Transverse colon (tissue), 4 donors: ENCODE measurements at places on chromosomes 16 and 17. TPM values are rescaled to one million over a fixed set of nuclear protein-coding genes. Genes with fewer than 3 reads are reported as not detected.
A peak's percentile ranks its signal among the peaks of the same experiment; 100 is the strongest.

GRCh38 chr16:68233835-68234187 lies 2.1 kb downstream of the ESRP2 start:
- H3K4me3 ChIP-seq: no peak overlapping the region
- H3K4me1 ChIP-seq: peaks cover 35% of the 10 kb centered on the region
- peak overlapping the region; percentile 94 for H3K27ac ChIP-seq
- no peaks in the 10 kb centered on the region for H3K27me3 ChIP-seq
- no peak for DNase-seq

GRCh38 chr17:37117373-37118142 lies 168.8 kb downstream of the AATF start:
- no peak for DNase-seq
- no peak overlapping the region for H3K27ac ChIP-seq
- no peaks in the 10 kb centered on the region for H3K4me1 ChIP-seq

GRCh38 chr16:19463468-19464315 lies 46.0 kb downstream of the TMC5 start:
- no peak overlapping the region for H3K4me3 ChIP-seq
- DNase-seq: no peak
- H3K36me3 ChIP-seq: no peaks in the 10 kb centered on the region
- no peaks in the 10 kb centered on the region for H3K27me3 ChIP-seq

- no peaks in the 10 kb centered on the region for H3K36me3 ChIP-seq
- no peaks in the 10 kb centered on the region for H3K27me3 ChIP-seq
- H3K4me1 ChIP-seq: peaks cover 20% of the 10 kb centered on the region
- DNase-seq: no peak
- no peak overlapping the region for H3K4me3 ChIP-seq
These were observed 87.6 kb downstream of the CFDP1 start for GRCh38 chr16:75345711-75346110.

DNA sequence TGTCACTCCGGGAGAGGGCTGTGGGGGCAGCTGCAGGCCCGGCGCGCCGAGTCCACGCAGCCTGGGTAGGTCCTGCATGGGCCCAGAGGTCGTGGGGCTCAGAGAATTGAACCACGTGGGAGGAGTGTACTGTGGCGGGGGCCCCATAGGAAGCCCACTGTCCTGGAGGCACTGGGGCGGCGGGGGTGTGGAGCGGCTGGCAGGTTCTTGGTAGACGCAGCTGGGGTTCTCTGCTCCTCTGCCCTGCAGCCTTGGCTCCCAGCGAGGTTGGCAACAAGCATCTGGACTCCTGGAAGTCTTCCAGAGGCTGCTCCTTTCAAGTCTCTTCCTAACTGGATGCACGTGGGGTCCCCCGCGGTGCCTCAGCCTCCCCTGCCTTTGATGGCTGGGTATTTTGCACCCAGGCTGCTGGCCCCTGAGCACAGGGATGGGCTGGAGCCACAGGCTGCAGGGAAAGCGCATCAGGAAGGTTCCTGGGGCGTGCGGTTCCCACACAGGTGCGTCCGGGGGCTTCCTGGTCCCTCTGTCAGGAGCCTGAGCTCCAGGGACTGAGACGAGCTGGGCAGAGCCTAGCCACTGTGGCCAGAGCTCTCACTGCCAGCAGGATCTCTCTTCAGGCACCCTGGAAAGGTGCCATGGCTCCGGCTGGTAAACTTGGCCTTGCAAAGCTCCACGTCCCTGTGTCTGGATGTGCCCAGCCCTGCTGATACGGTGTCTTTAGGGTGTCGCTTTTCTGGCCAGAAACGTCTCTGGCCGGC lies 9.3 kb downstream of the KCTD5 start:
- no peaks in the 10 kb centered on the region for H3K27me3 ChIP-seq
- H3K4me1 ChIP-seq: peaks cover 10% of the 10 kb centered on the region
- no peak overlapping the region for H3K4me3 ChIP-seq
- no peak for DNase-seq
- H3K27ac ChIP-seq: no peak overlapping the region
- H3K36me3 ChIP-seq: no peaks in the 10 kb centered on the region

DNA sequence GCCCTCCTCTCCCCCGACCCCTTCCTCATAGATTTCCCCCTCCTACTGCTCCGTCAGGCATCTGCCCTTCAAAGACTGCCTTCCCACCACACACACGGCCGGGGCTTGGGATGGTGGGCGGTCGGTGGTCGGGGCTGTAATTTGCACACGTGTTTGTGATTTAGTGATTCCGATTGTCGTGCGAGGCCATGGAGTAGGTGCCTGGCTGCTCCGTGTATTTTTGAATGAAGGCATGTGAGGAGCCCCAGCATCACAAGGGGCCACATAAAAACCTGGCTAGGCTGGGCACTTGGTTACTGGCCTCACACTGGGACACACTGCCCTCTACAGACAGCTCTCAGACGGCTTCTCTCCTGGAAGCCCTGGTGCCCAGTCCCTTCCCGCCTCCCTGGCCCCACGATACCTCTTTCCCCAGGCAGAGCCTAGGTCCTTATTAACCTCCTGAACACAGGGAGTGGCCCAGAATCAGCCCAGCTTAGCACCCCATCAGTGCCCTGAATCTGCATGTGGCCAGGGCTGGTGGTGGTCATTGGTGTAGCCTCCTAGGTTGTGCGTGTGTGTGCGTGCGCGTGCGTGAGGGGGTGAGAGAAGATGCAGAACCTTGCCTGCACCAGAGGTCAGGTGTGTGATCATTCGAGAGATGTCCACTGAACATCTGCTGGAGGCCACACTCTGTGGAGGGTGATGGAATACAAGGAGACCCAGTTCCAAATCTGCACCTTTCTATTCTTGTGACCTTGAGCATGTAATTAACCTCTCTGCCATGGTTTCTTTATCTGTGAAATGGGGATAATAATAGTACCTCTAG lies 1.3 kb upstream of the SOCS1 start:
- H3K4me3 ChIP-seq: peak overlapping the region; percentile 78
- DNase-seq: peak; percentile 86
- H3K27ac ChIP-seq: peak overlapping the region; percentile 99
- H3K36me3 ChIP-seq: no peaks in the 10 kb centered on the region
- no peaks in the 10 kb centered on the region for H3K27me3 ChIP-seq
- peaks cover 37% of the 10 kb centered on the region for H3K4me1 ChIP-seq

DNA sequence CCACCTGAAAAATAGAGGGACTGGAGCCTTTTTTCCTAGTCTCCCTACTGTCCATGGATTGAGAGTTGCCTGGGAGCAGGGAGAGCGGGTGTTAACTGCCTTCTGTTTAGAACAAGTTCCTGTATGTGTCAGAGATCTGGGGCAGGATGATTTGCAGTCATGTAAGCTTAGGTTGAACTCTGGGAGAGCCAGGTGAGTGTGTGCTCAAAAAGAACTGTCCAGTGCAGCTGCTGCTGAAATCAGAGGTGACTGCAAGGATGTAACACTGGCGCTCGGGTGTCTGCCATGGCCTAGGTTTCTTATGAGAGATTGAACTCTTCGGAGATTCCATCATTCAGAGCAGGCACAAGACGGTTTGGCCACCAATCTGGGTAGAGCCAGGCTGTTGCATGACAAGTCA lies 432.5 kb downstream of the CDH13 start:
- no peak overlapping the region for H3K4me3 ChIP-seq
- no peaks in the 10 kb centered on the region for H3K36me3 ChIP-seq
- H3K27ac ChIP-seq: no peak overlapping the region
- H3K4me1 ChIP-seq: no peaks in the 10 kb centered on the region
- DNase-seq: no peak

DNA sequence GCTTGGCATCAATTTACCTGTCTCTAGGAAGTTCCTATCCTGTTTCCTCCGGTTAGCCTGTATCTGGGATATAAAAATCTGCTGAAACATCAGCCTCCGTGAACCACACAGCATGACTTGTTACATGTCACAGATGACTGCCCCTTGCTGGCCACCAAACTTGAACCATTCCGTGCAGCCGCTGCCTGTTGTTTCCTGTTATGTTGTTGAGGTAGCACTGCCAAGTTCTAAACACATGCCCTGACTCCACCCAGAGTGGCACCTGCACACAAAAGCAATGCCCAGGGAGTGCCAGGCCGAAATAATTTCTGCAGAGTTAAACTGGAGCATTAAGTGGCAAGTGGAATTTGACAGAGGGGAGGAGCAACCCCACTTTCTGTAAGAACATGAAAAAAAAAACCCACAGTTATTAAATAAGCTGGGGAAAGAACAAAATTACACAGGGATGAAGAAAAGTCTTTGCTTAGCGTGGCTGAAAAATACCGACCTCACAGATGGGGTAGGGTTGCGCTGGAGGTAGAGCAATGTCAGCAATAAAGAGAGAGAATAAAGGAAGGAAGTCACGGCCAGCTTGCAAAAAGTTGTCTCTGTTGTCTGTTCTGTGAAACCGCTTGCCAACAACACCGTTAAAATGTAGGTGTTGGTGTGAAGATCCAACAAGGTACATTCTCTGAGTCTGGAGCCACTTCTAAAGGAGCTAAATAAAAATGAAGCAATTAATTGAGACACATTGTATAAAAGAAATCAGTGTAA lies 174.6 kb upstream of the CDH13 start:
- DNase-seq: no peak
- H3K4me3 ChIP-seq: no peak overlapping the region
- no peak overlapping the region for H3K27ac ChIP-seq

DNA sequence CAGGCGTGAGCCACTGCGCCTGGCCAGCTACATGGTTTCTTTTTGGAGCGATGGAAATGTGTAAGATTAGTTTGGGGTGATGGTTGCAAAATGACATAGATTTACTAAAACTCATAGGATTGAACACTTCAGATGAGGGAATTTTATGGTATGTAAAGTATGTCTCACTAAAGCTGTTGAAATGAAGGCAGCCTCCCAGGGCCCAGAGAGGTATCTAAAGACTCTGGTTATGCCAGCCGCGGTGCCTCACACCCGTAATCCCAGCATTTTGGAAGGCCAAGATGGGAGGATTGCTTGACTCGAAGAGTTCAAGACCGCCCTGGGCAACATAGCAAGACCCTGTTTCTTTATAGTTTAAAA lies 254.9 kb downstream of the PARN start:
- H3K4me1 ChIP-seq: no peaks in the 10 kb centered on the region
- DNase-seq: no peak
- H3K27me3 ChIP-seq: no peaks in the 10 kb centered on the region
- no peak overlapping the region for H3K4me3 ChIP-seq

DNA sequence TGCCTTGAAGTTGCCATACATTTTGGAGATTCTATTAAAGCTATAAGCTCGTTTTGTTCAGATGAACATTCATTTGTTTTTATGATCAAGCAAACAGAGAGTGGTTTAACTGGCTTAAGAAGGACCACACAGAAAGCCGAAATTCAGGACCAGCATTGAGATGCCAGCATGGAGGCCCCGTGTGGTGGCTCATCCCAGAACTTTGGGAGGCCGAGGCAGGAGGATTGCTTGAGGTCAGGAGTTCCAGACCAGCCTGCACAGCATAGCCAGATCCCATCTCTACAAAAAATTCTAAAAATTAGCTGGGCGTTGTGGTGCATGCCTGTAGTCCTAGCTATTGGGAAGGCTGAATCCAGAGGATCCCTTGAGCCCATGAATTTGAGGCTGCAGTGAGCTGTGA lies 45.9 kb upstream of the KIFC3 start:
- no peak overlapping the region for H3K27ac ChIP-seq
- H3K4me3 ChIP-seq: no peak overlapping the region
- H3K27me3 ChIP-seq: no peaks in the 10 kb centered on the region
- H3K4me1 ChIP-seq: no peaks in the 10 kb centered on the region
- no peak for DNase-seq
- no peaks in the 10 kb centered on the region for H3K36me3 ChIP-seq

- no peaks in the 10 kb centered on the region for H3K36me3 ChIP-seq
- peak; percentile 32 for DNase-seq
- peaks cover 7% of the 10 kb centered on the region for H3K4me1 ChIP-seq
- H3K27me3 ChIP-seq: no peaks in the 10 kb centered on the region
- H3K27ac ChIP-seq: peak overlapping the region; percentile 90
- peak overlapping the region; percentile 97 for H3K4me3 ChIP-seq
These were observed 525 bp downstream of the JPT1 start for GRCh38 chr17:75153780-75154194.

GRCh38 chr16:1430759-1431496 lies at the start of gene PERCC1:
Gene PERCC1, plus strand, starts transcription at chr16:1431078. Its CDS starts 1,516 bp downstream, at chr16:1432594.
- H3K4me1 ChIP-seq: no peaks in the 10 kb centered on the region
- no peaks in the 10 kb centered on the region for H3K36me3 ChIP-seq
- H3K27me3 ChIP-seq: peaks cover 19% of the 10 kb centered on the region
- H3K4me3 ChIP-seq: no peak within 1 kb of the TSS

GRCh38 chr16:19808061-19808641 lies 76.5 kb downstream of the GPRC5B start:
- no peak overlapping the region for H3K27ac ChIP-seq
- no peaks in the 10 kb centered on the region for H3K4me1 ChIP-seq
- no peaks in the 10 kb centered on the region for H3K36me3 ChIP-seq
- no peaks in the 10 kb centered on the region for H3K27me3 ChIP-seq
- H3K4me3 ChIP-seq: no peak overlapping the region
- no peak for DNase-seq

Gene HNF1B
- 22.7 TPM for total RNA-seq

Gene MMP25
- 1.6 TPM for total RNA-seq

Gene EPX
- not detected for total RNA-seq

Gene CACNG1
- not detected for total RNA-seq

Gene ELMO3
- total RNA-seq: 73.8 TPM

Gene PIRT
- total RNA-seq: 2.5 TPM

Gene SEZ6L2
- 9.7 TPM for total RNA-seq
